ENCODE measurements at places on chromosomes 7 and 10.

- no peak for DNase-seq
Observed at GRCh38 chr7:124996778-124997177, 67.2 kb upstream of the POT1 start.

DNA sequence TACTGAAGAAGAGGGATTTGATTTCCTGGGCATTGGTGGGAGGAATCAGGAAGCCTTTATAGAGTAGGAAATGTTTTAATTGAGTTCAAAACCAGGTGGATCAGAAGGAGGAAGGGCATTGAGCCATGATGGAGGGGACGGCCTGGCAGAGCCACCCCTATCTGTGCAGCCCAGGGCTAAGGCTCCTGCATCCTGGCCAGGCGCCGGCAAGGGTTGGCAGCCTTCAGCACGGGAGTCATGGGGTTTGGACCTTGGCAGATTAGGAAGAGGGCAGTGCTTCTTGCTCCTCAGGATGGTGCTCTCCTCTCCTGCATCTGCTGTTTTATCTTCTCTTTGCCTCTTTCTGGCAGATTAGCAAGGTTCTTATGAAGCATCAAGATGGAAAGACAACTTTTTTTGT lies 12.5 kb downstream of the ZNF862 start:
- no peak for DNase-seq

- DNase-seq, result no peak
Observed at GRCh38 chr10:36280890-36281499, 638.9 kb upstream of the FZD8 start.

- no peak for DNase-seq
Observed at GRCh38 chr10:101833466-101833865, 10.1 kb downstream of the KCNIP2 start.

- no peak for DNase-seq
Observed at GRCh38 chr10:17655567-17656146, 11.7 kb downstream of the STAM start.

- no peak for DNase-seq
Observed at GRCh38 chr7:135001390-135002165, 15.3 kb downstream of the AGBL3 start.

GRCh38 chr7:26485367-26485934 lies 193.8 kb downstream of the SNX10 start:
- DNase-seq, result no peak

GRCh38 chr10:75029857-75030256 lies 81.6 kb upstream of the SAMD8 start:
- DNase-seq, result no peak

GRCh38 chr10:117727421-117727820 lies 184.9 kb downstream of the EMX2 start:
- DNase-seq, result no peak

GRCh38 chr7:16891338-16891737 lies 9.6 kb upstream of the AGR3 start:
- DNase-seq, result no peak

GRCh38 chr7:55535617-55536016 lies 36.7 kb downstream of the VOPP1 start:
- no peak for DNase-seq

GRCh38 chr10:122001698-122002097 lies 12.7 kb downstream of the TACC2 start:
- DNase-seq, result no peak

DNA sequence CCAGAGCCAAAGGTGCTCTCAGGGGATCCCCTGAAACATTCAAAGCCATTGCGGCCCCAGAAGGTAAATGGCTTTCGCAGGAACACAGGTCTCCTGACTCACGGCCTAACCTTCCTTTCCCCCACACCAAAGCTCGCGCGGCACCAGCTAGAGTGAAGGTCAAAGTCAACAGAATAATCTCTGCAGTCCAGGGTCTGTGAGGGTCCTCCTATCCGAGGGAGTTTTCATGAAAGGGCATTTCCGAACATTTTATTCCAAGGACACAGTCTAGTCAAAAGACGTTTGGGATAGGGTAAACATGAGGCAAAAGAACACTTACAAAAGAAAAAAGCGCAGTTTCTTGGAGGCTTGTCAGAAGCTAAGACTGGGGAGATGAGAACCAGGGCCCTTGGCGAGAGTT lies 559 bp upstream of the STEAP2 start:
- DNase-seq, result no peak

GRCh38 chr10:48937796-48938195 lies 1.8 kb downstream of the LRRC18 start:
- no peak for DNase-seq

- DNase-seq, result no peak
Observed at GRCh38 chr10:49408519-49409306, 12.8 kb upstream of the DRGX start.

DNA sequence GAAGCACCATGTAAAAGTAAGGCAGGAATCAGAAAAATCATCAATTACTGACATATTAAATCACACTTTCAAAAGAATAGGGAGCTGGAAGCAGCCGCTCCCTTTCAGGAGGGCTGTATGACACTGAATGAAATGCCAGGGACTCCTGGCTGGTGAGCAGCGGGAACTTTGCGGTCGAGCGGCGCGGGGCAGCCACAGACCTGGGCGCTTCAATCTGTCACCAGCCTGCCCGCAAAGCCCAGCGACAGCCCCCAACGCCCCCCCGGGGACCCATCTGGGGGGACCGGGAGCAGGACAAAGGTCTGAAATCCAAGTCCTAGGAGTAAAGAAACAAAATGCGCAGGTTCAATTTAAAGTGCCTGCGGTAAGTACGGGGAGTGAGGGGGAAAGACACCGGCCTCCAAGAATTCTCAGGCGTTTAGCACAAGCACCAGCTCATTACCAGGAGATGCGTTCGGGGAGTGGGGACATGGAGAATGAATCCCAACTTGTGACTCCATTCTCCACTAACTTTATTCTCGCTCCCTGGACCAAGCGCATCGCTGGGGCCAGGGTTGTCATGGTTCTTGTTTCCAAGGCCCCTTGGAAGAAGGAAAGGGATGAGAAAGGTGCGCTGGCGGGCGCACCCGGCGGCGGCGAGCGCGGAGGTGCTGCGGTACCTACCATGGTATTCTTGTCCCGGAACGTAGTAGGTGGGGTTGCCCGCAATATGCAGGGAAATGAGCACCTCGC lies 824 bp downstream of the RELN start:
- DNase-seq, result no peak

- peak; percentile 25 for DNase-seq
Observed at GRCh38 chr7:65251851-65252620, 121.6 kb upstream of the ZNF92 start.

DNA sequence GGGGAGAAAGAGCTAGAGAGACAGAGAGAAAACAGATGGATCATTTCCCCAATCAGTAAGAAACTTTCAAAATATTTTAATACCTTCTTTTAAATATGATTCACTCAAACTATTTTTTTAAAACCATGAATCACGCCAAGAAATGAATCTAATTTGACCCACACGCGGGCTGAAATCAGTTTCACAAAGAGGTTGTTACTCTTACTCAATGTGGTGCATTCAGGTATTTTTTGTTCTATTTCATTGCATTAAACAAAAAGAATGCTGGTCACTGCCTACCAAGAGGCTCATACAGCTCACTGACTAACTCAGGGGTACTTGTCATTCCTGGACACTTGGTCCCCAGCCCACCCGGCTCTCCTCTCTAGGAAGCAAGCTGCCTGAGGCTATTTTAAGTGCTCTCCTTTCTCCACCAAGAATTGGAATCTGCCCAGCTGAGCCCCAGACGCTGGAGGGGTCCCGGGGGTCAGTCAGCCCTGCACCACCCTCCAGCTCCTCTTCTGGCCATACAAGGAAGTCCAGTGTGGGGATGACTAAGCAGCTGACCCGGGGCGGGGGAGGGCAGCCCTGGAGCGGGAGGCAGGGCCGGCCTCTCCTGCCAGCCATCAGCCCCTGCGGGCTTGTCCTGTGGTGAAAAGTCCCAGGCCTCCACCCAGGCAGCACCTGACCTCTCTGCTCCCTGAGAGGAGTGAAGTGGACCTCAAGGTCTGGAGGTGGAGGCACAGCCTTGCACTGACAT lies 21.7 kb upstream of the PFKP start:
- no peak for DNase-seq

DNA sequence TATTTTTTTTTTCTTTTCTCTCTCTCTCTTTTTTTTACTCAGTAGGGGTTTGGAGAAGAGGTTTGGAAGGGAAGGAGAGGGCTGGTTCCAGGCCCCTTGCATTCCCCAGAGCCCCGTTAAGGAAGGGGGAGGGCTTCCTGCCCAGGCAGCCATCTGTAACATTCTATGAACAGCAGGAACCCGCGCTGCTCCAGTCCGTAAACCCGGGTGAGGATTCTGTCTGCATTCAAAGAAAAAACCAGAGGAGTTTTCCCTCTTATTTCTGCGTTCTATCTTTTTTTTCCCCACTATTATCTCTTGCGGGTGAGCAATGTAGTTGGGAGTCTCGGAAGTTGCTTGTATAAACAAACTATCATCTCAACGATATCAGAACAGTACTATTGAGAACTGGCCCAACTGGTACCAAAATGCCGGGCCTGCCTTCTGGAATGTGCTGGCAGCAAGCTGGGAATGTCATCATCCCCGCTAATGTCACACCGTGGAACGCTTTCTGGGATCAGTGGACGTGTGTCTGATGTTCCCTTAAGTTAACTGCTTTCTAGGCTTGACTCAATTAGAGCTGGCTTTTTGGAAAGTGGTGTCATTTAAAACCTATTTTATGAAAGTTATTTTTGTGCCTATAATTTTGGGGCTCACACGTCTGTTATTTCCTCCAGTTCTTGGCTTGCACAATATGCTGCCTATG lies 153.1 kb upstream of the MEOX2 start:
- no peak for DNase-seq

GRCh38 chr7:156039971-156040677 lies 227.9 kb upstream of the SHH start:
- no peak for DNase-seq

- no peak for DNase-seq
Observed at GRCh38 chr10:99370993-99371392, 41.8 kb downstream of the CNNM1 start.

GRCh38 chr7:44750921-44751571 lies 2.4 kb downstream of the ZMIZ2 start:
- no peak for DNase-seq

GRCh38 chr10:28541717-28542365 lies 8.9 kb downstream of the WAC start:
- DNase-seq, result no peak

DNA sequence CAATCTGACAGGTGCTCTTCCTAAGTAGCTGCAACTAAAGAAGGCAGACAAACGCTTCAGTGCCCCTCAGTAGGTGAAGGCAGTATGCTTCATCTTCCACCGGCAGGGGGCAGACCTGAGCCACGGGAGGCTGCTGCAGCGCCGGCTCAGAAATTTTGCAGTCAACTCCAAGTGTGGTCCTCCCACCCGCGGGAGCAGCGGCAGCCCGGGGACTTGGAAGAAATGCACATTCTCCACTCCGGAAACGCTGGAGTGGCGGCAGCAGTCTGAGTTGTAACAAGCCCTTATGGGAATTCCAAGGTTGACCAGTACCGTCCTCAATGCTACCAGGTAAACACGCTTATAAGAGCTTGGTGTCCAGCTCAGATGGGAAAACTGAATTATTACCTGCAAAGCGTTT lies 3.4 kb downstream of the IGFBP3 start:
- no peak for DNase-seq

DNA sequence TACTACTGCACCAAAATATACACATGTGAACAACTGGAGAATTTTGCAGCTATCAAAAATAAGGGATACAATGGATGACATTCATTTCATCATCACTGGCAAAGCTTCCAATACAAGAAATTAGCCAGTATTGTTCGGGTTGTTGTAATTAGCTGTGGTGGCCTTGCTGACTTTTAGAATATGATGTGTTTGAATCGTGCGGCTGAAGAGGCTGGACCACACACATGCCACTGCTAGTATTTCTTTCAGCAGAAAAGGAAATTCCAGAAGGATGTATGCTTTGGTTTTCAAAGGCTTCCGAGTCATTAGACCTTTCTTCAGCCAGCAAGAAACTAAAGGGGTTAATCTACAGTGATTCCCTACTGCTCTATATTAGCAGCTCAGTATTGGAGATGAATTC lies 16.6 kb downstream of the RPP38 start:
- no peak for DNase-seq

- DNase-seq, result no peak
Observed at GRCh38 chr7:150335774-150336112, 5.7 kb downstream of the RARRES2 start.

- no peak for DNase-seq
Observed at GRCh38 chr10:6951732-6952131, 371.7 kb upstream of the PRKCQ start.

DNA sequence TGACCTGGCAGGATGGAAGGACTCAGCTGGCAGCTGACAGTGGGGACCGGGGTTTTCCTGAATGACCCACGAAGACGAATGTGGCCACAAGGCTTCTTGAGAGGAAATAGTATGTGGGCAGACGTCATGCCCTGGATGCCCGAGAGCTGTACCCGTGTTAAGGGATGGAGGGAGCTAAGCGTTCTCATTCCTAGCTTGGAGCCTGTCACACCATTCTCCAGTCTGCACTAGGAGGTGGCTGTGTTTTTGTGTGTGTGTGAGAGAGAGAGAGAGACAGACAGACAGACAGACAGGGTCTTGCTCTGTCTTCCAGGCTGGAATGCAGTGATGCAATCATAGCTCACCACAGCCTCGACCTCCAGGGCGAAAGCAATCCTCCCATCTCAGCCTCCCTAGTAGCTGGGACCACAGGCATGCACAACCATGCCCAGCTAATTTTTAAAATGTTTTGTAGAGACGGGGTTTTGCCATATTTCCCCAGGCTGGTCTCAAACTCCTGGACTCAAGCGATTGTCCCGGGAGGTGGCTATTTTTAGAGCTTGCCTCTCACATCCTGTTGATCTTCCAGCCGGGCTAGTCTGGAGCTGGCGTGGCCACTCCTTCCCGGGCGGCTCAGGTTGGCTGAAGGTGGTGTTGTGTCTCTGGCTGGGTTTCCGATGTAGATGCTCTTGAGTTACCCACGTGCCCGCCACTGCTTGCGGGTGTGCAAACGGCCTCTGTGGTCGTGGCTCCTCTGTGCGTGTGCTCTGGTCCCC lies 2.1 kb downstream of the AMZ1 start:
- DNase-seq, result no peak

GRCh38 chr10:77072836-77073662 lies 564.6 kb downstream of the KCNMA1 start:
- DNase-seq, result no peak

DNA sequence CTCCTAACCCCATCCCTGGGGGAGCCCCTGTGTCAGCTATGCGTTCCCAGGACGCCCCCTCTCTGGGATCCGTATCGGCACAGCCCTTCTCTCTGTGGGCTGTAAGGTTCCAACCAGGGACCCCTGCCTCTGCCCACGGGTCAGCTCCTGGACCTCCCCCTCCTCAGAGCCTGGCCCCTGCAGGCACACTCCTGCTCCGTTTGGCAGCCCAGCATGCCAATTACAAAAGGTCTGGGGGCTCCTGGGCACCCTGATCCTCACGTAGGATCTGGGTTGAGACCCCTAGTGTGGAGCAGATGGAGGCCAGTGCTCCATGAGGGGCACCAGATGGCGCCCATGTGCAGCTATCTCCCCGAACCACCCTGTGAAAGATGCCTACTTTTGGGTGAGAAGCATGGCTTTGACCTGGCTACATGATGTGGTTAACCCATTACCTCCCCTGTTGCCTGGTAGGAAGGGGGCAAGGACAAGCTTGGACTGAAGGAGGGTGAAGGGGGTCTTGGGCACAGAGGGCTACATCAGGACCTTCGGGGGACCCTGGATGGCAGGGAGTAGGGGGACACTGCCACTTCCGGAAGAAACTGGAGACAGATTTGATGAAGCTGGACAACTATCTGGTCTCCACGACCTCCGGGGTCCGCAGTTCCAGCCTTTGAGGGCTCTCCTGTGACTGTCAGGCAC lies 9.0 kb downstream of the TACR2 start:
- DNase-seq, result no peak

- no peak for DNase-seq
Observed at GRCh38 chr10:129191797-129192196, 275.2 kb upstream of the MGMT start.

Measured in activated gamma-delta T cell (primary cell).